Aorta (tissue), 5 donors: ENCODE measurements at places on chromosomes 6 and 20.

- no peak for DNase-seq
Measured at GRCh38 chr6:121925534-121926255, 473.8 kb upstream of the HSF2 start.

DNA sequence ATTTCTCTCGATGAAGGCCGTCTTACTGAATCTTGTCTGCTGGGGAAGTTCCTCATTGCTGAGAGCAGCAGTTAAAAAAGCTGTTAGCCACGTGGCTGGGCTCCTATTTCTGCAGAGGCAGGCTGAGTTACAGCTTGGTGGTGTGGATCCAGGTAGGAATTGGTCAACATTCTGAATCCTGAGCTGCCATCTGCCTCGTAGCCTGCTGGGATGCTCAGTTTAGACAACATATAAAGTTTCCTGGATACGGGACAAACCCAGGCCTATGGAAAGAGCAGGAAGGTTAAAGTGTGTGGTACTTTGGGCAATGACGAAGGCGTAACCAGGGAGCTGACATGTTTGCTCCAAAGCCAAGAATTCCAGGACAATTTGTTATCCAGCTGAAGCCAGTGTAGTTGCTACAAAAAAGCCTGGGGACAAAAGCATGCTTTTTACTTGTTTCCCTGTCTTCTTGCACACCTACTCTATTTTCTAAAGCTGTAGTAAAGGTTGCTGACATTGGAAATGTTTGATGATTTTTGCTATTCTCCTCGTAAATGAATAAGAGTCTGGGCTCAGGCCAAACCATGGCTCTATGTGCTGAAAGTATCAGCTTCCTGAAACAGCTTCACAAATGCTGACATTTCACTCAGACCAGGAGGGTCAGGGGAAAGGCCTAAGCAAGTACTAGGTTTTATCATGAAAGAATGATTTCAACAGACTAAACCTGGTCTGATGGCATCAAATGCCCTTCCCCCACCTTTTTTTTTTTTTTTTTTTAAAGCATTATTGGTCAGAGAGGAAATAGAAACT lies 12.4 kb upstream of the MYLK2 start:
- no peak for DNase-seq

DNA sequence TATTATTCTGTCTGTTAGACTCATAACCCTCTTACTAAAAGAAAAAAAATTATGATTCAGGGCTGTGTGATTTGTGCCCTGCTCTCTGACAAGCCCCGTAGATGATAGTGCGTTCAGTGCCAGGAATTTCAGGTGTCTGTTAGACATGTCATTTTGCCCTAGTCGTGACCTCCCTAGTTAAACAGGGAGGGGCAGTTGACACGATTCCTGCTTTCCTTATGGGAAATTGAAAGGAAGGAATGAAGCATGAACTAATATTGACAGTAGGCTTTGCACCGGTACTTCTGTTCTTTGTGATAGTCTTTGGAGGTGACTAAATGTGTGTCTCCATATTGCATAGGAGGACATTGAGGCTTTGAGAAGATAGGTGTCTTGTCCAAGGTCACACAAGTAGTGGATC lies 26.3 kb downstream of the RPRD1B start:
- DNase-seq: no peak

DNA sequence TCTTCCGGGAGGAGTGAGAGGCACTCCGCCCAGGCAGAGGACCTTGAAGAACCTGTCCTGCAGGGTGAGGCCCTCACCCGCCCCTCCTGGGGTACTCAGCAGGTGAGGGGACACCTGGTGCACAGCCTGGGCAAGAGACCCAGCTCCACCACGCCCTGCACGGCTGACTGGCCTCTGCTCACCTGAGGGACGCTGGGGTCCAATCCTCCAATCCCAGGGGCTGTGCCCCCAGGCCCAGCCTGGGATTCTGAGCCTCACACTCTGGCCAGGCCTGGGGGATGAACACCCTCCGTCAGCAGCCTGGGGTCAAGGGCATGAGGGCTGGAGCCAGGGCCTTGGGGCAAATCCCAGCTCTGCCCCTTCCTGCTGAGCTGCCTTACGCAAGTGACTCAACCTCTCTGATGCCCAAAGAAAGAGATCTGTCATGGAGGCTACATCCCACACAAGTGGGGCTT lies 149.9 kb upstream of the PTPN1 start:
- DNase-seq: peak; percentile 63

DNA sequence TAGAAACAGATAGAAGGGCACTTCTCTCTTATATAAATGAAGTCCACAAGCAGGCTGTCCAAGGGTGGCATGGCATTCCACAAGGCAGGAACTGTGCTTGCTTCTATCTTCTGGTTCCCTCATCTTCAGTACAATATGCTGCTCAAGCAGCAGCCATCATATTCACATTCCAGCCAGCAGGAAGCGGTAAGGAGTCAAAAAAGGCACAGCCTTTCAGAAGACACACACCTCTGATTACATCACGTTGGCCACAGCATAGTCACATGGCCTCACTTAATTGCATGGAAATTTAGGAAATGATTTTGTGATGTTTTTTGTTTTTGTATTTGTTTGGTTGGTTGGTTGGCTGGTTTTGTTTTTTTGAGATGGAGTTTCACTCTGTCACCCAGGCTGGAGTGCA lies 19.0 kb downstream of the REM1 start:
- DNase-seq: no peak

- DNase-seq: no peak
Measured at GRCh38 chr6:148441454-148441911, 98.8 kb downstream of the SASH1 start.

GRCh38 chr20:41003143-41003935 lies 25.3 kb upstream of the TOP1 start:
- DNase-seq: no peak

DNA sequence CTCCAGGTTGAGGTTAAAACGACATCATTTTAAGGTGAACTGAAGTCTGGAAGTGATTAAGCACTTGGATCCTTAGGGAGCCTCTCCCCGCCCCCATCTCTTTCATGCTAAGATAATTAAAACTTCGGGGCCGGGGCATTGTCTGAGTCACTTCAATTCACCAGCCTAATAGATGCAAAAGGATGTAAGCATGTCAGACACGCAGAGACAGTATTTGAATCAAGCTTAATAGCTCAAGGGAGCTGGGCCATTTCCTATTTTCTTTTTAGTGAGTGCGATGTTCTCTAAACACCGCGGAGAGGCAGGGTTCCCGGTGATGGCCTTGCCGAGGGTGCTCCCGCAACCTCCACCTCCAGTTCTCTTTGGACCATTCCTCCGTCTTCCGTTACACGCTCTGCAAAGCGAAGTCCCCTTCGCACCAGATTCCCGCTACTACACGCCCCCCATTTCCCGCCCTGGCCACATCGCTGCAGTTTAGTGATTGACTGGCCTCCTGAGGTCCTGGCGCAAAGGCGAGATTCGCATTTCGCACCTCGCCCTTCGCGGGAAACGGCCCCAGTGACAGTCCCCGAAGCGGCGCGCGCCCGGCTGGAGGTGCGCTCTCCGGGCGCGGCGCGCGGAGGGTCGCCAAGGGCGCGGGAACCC lies 516 bp upstream of the IRF4 start:
- no peak for DNase-seq

DNA sequence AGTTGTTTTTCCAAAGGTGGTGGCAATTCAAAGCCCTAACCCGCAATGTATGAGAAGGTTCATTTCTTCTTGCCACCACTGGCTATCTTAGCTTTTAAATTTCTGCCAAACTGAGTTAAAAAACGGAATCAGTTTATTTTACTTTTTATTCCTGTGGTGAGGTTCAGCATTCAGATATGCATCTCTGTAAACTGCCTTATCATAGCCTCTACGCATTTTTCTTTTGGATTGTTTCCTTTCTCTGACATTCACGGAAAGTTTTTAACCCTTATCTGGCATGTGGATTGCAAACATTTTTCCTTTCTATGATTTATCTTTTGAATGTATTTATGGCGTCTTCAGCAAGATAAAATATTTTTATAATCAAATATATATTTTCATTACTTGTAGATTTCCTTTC lies 37.7 kb downstream of the AK9 start:
- DNase-seq: no peak

GRCh38 chr6:109428889-109429477 lies 11.4 kb downstream of the PPIL6 start:
- no peak for DNase-seq

- no peak for DNase-seq
Measured at GRCh38 chr6:6679633-6680032, 91.1 kb downstream of the LY86 start.

GRCh38 chr6:159389695-159390094 lies 220.5 kb downstream of the FNDC1 start:
- DNase-seq: no peak

DNA sequence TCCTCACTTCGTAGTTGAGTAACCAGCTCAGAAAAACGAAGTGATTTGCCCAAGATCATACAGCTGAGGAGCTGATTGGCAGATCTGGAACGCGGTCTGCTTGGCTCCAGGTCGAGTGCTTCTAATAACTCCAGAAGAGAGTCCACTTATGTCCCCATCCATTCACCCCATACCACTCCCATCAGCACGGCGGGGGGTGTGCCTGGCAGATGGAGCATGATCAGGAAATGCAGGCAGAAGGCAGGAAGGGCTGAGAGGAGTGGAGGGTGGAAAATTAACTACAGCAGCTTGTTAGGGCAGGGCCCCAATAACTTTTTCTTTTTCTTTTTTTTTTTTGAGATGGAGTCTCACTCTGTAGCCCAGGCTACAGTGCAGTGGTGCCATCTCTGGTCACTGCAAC lies 15.0 kb downstream of the FITM2 start:
- DNase-seq: no peak

- DNase-seq: no peak
Measured at GRCh38 chr6:9511157-9511556, 903.7 kb downstream of the TFAP2A start.

GRCh38 chr20:57212534-57213276 lies 53.7 kb downstream of the BMP7 start:
- peak; percentile 85 for DNase-seq

- peak; percentile 2 for DNase-seq
Measured at GRCh38 chr20:45991616-45992015, 17.1 kb upstream of the MMP9 start.

DNA sequence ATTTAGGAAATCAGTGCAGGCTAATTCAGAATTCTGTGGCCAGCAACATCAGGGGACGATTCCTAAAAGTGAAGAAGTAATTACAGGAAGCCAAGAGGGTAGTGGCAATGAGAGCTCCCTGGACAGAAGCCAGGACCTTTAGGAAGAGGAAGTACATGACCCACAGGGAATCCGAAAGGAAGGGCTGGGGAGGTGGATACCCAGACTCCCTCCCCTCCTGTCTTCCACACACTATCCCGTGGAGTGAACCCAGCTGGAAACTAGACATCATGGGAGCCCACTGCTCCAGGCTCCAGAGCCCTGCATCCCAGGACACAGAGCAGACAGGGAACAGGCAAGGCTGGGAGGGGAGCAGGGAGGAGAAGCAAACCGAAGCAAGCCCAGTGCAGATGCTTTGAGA lies 83.0 kb downstream of the SNX5 start:
- no peak for DNase-seq

DNA sequence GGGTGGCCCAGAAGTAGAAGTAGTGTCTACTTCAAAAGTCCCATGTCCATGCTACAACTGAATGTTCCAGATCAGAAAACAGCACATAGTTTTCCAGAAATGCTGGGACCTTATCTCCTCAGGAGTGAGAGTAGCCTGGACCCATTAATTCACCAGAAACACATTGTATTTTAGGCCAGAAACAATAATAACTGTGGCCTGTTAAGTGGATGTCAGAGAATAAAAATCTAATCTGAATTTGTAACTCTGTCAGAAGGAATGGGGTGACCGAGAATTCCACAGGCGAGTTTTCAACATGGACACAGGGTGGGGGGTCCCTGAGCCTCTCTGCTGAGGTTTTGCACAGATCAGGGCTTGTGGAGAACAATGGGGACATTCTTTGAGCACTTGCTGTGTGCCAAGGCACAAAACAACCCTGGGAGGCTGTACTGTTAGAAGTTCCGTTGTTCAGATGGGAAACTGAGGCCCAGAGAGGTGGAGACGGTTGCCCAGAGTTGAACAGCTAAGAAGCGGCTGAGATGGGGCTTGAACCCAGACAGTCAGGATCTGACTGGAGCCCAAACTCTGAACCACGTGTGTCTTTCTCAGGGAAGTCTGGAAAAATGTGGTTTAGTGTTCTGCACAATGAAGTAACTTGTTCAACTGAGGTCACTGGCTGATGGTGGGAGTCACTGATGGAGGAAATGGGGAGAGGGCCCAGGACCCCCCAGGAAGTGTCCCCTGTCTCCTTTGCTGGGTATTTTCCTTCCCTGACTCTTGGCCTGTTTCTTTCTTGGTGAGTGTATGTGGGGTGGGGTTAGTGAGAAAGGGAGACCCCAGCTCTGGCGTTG lies 44.2 kb downstream of the SNAI1 start:
- no peak for DNase-seq

DNA sequence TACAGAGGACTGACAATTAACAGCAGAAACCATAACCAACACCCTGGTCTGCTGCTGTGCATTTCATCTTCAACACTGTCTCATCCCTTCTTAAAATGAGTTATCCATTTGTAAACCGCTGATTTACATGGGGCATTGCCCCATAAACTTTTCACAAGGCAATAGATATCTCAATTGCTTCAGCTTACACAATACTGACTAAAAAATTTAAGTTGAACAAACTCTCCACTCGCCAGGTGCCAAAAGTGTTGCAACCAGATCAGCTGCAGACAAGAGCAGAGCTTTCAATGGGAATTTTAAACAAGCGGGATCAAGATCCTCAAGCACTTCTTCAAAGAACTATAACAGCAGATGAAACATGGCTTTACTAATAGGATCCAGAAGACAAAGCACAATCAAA lies 183.0 kb downstream of the TASP1 start:
- DNase-seq: no peak
